NCI-H1436 treated with DMSO at 0.1 percent for 48 hours (cell line): ENCODE measurements at places on chromosomes 12 and 14.

DNA sequence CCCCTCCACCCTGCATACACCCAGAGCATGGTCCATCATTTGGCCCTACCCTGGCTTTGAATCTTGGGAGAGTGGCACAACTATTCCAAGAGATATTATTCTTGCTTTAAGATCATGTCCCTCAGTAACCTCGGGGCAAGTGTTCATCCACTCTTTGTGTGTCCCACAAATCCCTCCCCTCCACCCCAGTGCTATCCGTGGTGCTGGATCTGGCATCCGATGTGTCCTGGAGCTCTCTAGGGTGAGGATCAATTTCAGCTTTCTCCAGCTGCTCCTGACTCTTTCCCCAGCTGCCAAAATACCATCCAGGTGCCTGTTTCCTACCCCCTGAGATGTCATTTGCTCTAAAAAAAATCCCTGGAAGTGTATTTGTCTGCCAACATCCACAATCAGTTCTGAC lies 64.8 kb upstream of the CMKLR1 start:
- no peak for DNase-seq

- DNase-seq: no peak
Measured at GRCh38 chr14:97709552-97709951, 912.4 kb downstream of the VRK1 start.

- no peak for DNase-seq
Measured at GRCh38 chr14:54742492-54743350, 159.9 kb downstream of the GCH1 start.

GRCh38 chr12:75020068-75020557 lies 189.5 kb downstream of the KCNC2 start:
- DNase-seq: no peak

DNA sequence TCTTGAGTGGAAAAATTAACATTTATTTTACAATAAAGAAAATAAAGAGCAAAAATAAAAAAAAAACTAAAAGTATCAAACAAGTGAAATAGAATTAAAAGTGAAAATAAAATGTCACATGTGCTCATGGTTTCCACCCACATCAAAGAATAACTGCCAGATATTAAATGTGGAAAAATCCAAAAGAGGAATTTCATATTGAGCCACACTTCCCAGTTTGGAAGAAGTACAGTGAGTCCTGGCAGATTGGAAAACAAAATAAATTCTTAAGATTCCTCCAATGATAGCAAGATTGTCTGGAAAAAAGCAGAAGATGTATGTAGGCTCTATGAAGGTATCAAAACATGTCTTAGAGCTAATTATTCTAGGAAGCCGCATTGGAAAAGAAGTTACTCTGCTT lies 1019.5 kb downstream of the SLC6A15 start:
- DNase-seq: no peak

DNA sequence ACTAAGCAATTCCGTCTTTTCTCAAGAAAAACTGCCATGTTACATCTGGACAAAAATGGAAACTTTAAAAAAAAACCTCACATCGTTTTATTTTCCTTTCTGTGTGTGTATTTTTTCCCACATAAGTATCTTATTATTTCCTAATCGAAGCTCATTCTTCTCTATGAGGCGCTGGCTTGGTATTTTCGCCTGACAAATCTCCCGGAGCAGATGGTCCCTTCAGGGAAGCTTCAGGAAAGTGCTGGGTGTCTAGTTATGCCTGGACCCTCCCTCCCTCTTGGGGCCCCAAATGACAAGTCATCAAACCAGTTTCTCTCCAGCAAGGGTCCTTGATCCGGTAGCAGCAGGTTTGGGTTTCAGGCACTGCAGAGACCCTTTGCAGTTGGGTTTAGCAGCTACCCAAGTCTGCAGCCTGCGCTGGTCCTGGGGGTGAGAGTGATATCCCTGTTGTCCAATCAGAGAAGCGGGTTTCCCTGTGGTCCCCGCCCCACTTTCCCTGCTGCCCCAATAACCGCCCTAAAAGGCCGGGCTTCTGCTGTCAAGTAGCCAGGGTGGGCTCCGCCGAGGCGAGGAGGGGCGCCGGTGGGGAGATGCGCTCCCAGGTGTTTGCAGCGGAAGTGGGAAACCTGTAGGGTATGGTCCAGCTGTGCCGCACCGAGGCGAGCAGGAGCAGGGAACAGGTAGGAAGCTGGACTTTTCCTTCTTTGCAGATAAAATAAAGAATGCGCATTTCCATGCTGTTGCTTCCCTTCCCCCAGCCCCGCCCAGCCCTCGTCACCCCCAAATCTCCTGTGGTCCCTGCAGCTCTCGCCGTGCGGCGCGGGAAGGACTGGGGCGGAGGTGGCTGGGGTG lies at the start of gene CNTN1:
CNTN1 (plus strand) TSS at position 527 of the 852 bp plus-strand sequence.
- peak; percentile 41 for DNase-seq

DNA sequence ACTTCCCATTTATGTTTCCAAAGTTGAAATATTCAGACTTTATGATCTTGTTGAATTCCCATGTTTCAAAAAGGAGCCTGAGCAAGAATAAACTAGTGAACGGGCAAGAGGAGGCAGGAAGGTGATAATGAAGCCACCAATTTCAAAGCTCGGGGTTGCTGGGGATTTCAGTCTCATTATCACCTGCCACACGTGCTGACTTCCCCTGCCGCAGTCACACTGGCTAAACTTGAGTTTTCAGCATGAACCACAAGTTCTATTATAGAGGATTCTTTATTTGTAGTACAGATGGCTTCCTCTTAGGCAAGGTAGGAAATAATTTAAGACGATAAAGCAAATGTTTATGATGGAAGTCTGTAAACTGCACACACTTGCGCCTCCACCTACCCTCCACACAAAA lies 18.1 kb upstream of the DIABLO start:
- DNase-seq: no peak

- no peak for DNase-seq
Measured at GRCh38 chr14:24943024-24943423, 106.9 kb downstream of the STXBP6 start.

DNA sequence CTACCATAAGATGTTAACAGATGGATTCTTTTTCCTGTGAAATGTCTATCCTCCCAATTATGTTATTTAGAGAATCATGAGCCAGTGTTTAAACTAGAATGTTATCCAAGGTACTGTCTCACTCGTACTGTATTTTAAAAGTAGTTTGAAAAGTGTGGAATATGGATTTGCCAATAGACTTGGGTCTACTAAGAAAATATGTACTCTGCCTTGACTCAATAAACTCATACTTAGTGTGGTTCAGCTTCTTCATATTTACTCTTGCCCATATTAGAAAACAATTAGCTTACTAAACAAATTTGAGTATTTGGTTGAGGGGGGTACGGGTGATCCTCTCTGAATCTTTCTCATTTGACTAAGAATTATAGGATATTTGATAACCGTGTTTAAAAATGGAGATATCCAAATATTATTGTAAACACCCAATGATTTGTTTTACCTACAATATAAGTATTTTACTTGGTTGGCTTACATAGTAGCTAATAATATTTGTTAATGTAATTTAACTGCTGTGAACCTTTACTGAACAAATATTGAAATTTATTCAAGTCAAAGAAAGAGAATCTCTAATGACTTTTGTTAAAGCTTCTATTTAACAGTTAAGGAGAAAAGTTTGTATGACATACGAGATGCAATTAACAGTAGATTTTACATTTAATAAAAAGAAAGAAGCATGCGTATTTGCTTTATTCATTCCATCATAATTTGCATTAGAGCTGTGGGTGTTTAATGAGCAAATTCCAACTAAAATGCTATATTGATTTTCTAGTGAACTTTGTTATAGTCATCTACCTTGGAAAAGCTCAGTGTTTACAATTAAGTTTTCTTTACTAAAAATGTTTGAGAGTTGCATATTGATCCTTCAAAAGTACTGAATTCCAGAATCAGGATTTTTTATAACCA lies 81.2 kb downstream of the MIPOL1 start:
- DNase-seq: no peak

DNA sequence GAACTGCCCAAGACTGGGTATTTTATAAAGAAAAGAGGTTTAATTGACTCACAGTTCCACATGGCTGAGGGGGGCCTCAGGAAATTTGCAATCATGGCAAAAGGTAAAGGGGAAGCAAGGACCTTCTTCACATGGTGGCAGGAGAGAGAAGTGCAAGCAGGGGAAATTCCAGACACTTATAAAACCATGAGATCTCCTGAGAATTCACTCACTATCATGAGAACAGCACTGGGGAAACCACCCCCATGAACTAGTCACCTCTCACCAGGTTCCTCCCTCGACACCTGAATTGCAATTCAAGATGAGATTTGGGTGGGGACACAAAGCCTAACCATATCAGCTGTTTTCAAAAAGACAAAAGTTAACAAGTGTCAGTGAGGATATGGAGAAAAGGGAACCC lies 112.6 kb downstream of the FOXA1 start:
- no peak for DNase-seq

DNA sequence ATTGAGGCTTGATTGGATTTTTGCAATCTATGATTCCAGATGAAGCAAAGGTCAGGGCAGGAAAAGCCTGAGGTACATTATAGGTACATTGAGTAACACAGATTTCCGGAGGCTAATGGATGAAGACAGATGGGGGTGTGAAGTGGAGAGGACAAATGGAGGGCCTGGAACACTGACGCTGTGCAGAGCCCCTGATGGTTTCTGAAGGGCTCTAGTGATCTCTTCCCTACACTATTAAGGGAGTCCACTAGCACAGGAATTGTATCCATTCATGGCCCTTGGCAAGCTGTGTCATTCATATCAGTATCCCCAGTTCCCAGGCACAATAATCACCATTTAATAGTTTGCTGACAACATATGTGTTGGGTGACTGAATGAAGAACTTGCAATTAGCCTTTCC lies 284.8 kb downstream of the ITPR2 start:
- DNase-seq: no peak

GRCh38 chr12:52650520-52651081 lies 1.4 kb downstream of the KRT2 start:
- DNase-seq: no peak

DNA sequence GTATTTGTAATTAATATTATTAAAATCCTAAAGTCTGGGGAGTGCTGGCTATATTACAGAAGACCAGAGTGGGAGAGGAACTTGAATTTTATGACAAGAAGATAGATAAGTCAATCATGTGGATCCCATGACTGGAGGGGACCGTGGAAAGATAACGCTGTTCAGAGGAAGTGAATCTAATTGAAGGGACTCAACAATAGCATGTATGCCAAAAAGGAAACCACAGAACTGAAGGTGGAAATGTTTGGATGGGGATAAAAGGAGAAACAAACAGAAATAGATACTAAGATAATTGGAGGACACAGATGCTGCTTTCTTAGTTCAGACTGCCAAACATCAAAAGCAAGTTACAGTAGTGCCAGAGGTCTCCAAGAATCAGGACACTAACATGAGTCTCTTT lies 21.1 kb downstream of the OR6J1 start:
- DNase-seq: no peak

GRCh38 chr12:13735734-13736133 lies 245.7 kb downstream of the GRIN2B start:
- no peak for DNase-seq

GRCh38 chr14:51269634-51270033 lies 29.6 kb downstream of the TMX1 start:
- DNase-seq: no peak

DNA sequence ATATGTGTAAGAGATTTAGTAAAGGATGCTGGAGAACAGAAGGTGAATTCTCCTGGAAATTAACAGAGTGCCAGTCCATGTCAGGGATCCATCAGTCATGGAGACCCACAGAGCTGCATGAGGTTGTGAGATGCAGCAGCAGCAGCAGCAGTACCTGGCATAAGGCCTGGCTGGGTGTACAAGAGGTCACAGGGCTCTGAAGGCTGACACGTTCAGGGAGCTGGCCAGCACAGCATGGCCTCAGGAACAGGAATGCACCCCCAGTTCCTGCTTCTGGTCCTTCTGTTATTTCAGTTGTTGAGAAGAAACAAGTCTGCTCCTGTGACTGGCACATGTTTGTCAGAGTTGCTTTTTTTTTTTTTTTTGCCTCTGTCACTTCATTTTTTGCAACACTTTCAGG lies 210.8 kb downstream of the CNTN1 start:
- DNase-seq: no peak
